ENCODE measurements at places on chromosomes 1 and 21.

DNA sequence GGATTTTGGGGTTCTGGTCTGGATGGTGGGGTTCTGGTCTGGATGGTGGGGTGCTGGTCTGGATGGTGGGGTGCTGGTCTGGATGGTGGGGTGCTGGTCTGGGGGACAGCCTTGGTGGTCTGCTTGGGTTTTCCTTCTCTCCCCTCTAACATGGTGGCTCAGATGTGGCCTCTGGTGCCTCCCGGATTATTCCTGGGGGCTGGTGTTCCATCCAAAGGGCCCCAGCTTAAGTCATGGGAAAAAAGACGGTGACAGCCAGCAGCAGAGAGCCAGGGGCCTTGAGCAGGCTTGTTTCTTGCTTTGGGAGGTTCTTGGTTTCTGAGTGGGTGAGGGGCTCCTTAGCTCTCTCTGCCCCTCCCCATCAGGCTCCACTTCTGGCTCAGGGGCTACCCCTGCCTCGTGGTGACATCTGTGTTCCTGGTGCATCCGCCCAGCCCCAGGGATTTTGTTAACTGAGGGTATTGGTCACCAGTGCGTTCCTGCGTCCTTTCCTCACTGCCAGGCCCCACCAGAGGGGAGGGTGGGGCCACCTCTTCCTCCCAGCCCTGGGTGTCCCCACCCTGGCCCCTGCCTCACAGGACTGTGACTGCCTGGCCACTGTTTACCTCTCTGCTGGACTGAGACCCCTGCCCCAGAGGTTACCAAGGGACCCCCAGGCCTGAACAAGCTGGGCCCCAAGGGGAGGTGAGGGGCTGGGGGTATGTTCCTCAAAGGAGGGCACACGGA lies 43.2 kb upstream of the ACTRT2 start:
- no peak for DNase-seq

GRCh38 chr1:201430776-201431175 lies 9.2 kb upstream of the TNNI1 start:
- no peak for DNase-seq

- no peak for DNase-seq
Measured at GRCh38 chr1:23249787-23250454, 32.6 kb upstream of the HTR1D start.

GRCh38 chr1:233584376-233584775 lies 29.5 kb upstream of the KCNK1 start:
- DNase-seq = no peak

GRCh38 chr21:33025106-33025488 lies 638 bp upstream of the OLIG2 start:
- no peak for DNase-seq

DNA sequence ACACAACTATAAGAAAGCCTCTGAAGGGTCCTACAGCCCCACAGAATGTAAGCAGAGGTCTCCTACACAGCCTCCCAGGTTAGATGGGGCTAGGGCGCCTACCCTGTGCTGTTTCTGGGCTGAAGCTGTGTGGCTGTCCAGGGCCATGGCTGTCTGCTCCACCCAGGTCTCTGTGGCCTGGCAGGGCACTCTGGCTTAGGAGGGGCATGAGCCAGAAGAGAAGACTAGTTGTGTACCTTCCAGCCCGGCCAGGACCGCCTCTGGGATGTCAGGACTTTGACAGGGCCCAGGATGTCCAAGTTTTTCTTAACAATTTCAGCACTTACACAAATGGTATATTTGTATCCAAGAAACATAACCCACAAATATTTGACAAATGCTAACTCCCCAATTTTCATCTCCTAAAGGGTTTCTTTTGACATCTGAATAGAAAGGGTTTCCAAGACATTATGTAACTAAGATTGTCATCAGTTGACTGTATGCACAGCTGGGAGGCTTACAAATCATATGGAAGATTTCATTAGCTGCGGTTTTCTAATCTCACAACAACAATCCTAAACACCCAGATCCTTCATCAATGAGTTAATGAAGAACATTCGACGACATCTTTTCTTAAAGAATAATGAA lies 80.5 kb downstream of the HSF2BP start:
- DNase-seq = no peak

GRCh38 chr1:17012775-17013490 lies 1.2 kb upstream of the ATP13A2 start:
- DNase-seq = no peak

DNA sequence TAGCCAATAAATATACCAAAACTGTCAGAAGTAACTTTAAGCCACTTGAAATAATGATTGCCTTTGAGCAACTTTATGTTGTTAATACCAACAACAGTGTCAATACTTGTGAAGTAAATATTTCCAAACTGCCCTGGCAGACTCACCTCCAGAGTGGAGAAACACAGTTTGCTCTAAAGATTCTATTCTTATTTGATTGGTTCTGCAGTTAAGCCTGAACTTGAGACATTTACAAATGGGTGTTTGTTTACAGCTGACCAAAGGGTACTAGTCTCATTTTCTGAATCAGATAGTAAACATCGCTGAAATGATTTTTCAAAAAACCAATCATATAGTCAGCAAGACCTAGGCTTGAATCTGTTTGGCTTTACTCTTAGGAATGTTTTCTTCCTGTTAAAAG lies 1.3 kb upstream of the MYOC start:
- DNase-seq = no peak

DNA sequence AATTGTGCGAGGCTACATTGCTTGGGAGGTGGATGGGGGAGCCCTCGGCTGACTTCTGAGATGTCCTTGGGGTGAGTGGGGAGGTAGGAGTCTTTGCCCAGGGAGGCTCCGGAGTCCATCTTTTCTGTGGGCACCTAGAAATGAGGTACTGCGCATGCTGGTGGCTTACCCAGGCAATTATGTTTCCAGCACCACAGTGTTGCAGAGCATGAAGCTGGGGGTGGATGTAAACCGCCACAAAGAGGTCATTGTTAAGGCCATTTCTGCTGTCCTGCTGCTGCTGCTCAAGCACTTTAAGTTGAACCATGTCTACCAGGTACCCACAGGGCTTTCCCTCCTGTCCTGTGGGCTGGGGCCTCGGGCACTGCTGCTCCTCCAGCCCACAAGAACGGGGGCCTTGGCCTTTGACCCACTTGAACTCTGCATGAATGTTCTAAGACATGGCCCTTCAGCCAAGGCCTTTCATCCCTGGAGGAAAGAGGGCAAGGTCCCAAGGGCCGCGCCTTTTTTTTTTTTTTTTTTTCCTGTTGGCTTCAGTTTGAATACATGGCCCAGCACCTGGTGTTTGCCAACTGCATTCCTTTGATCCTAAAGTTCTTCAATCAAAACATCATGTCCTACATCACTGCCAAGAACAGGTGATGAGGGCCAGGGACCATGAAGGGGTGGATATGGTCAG lies 14.6 kb downstream of the STRIP1 start:
- DNase-seq = no peak

GRCh38 chr1:159915571-159916241 lies 9.6 kb downstream of the TAGLN2 start:
- no peak for DNase-seq

- peak; percentile 20 for DNase-seq
Measured at GRCh38 chr1:31064718-31065309, 703 bp downstream of the PUM1 start.

GRCh38 chr1:213327017-213327667 lies 276.1 kb downstream of the RPS6KC1 start:
- DNase-seq = no peak

DNA sequence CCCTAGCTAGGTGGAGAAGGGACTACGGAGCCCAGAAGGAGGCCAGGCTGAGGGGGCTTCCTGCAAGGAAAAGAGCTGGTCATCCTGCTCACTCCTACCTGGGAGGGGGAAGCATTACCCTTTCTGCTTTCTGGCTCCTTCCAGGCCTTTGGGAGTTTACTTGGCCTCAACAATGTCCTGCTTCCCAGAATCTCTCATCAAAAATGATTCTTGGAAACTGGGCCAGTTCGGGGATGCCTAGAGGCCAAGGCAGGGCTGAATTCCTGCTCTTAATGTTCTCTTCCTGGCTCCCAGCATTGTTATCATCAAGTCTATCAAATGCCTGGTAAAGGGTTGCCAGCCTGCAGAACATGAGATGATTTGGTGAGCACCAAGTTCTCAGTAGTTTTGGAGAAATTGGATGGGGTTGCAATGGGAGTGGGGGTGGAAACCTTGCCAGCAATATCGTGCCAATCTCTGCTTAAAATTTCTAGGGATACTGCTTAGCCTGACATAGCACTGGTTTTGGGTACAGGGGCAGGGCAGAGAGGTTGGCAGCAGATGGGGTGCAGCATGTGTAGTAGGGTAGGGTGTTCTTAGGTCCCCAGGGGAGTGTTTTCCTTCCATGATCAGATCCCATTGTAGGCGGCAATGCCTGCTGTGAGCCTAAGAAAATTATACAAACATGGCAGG lies 7.7 kb upstream of the PAFAH2 start:
- DNase-seq = no peak

DNA sequence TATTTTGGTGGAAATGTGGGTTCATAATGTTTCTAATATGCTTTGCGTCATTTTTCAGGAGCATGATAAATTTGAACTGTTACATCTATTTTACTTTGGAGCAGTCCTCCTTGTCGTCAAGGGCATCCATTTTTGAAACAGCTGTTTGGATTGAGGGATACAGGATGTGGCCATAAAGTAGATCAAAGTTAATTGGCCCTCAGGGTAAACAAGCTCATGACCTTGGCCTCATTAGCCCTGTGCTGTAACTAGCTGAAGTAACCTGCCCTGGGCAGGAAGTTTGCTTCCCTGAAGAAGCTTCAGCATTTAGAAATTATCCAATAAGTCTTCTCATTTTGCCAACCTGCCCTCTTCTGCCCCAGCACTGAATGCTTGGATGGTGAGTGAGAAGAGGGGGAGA lies 24.8 kb upstream of the RGL1 start:
- no peak for DNase-seq

GRCh38 chr1:172154551-172154950 lies 265.9 kb upstream of the C1orf105 start:
- no peak for DNase-seq

DNA sequence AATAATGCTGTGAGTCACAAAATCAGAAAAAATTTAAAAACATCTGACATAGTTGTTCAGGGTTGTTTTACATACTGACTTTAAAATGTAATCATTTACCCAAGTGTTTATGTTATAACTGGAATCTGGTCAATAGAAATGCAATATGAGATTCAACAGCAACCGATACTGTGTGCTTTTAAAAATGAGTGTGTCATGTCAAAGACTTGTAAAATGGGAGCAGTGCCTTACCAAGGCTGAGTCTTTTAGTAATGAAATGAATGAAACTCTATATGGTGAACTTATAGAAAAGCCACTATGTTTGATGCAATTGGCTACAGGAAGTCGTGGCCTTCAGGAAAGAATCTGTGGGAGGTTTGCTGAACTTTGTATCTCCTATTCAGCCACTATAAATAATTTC lies 570.2 kb downstream of the DPYD start:
- DNase-seq = no peak

GRCh38 chr1:56831871-56832693 lies 12.9 kb upstream of the FYB2 start:
- DNase-seq = peak; percentile 62

GRCh38 chr1:22206551-22207125 lies 63.7 kb upstream of the WNT4 start:
- DNase-seq = no peak

DNA sequence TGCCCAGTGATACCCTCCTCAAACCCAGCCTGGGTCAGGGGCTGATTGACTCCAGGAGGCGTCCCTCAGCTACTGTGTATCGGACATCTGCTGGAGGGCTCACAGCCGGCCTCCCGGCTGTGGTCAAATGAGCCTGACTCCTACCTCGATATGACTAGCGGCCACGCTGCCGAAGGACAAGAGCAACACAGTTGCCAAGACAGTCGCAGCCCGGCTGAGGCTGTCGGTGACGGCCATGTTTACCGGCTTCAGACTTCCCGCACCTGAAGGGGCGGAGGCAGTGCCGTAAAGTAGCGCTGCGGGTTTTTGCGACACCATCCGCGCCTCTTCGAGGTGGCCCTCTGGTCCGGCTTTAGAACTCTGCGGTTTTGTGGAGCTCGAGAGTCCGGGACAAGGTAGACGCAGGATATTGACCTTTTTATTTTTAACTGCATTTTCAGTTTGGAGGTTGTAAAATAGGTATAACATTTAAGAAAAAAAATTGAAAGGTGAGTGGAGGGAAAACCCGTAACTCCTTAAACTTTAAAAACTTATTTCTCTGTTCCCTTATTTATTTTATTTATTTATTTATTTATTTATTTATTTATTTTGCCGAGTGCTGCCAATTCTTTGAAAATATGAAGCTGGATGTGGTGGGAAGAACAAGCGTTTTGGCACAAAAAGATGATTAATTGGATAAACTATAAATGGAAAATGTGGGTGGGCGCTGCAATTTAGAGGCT lies at the start of gene PIGK:
TSS of gene PIGK (minus strand) at position 265 of the 722 bp plus-strand sequence. CDS start at position 237, 28 bp downstream.
- peak; percentile 80 for DNase-seq

DNA sequence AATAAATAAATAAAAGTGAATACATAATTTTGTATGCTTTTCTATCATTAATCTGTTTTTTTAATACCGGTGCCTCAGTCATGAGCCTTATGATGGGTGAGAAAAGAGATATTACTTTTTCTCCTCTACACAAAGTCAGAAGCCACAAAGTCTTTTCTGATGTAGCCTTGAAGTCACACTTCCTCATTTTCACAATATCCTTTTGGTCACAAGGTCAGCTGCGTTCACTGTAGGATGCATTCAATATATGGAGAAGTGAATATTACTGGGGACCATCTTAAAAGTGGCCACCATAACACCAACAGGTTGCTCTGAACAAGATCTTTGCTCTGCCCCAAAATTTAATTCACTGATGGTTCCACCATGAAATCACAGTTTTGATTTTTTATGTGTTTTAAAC lies 83.3 kb upstream of the TNR start:
- no peak for DNase-seq

GRCh38 chr1:197336571-197336970 lies 68.5 kb downstream of the CRB1 start:
- no peak for DNase-seq

DNA sequence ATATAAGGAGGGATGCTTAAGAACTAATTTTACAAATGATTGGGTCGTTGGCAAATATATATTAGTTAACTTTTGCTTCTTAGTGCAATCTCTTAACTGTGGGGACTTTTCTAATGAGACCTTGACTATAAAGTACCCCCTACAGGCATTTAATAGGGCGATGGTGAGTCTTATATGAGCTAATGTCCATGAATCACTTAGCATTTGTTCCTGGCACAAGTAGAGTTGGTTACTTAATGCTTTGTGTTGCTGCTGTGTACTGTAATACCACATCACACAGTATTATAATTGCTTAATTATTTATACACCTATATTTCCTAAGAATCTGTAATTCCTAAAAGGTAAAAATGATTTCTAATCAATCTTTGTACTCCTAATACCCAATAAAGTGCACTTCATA lies 25.3 kb upstream of the TMCO1 start:
- DNase-seq = no peak

GRCh38 chr1:78497201-78497600 lies 6.4 kb downstream of the PTGFR start:
- no peak for DNase-seq

DNA sequence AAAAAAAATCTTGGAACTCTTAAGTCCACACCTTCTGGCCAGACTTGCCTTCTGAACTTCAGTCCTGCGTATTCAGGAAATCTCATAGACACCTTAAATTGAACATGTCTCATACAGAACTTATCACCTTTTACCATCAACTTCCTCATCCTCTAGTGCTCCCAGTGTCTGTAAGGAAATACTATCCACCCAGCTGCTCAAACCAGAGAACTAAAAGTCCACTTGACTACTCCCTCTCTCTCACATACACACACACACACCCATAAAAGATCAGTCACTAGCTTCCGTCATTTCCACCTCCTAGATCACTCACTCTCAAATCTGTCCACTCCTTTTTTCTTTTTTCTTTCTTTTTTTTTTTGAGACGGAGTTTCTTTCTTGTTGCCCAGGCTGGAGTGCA lies 10.9 kb upstream of the CAP1 start:
- DNase-seq = no peak

- DNase-seq = no peak
Measured at GRCh38 chr1:32197837-32198236, 2.6 kb upstream of the CCDC28B start.
